ENCODE measurements at places on chromosomes 3 and 15. TPM values are rescaled to one million over a fixed set of nuclear protein-coding genes. Genes with fewer than 3 reads are reported as not detected.

Gene ADAMTS9
- 106 TPM for total RNA-seq

Gene ACP3
- 0.52 TPM for total RNA-seq

Gene CHRFAM7A
- total RNA-seq, result 2.1 TPM

Gene TIMP4
- 4.7 TPM for total RNA-seq

Gene CLDN18
- total RNA-seq, result under 0.01 TPM

Gene TGM4
- not detected for total RNA-seq

Gene CYP1A2
- total RNA-seq, result not detected

Gene LSAMP
- total RNA-seq, result 3.7 TPM

Gene CRYGS
- 1.0 TPM for total RNA-seq

Gene CPOX
- total RNA-seq, result 13.6 TPM

Gene LACTB
- 5.2 TPM for total RNA-seq

Gene ECE2
- total RNA-seq, result not detected

Gene RTP3
- total RNA-seq, result under 0.01 TPM

Gene GPR62
- 0.52 TPM for total RNA-seq

Gene ZNF80
- total RNA-seq, result not detected

Gene CCR8
- total RNA-seq, result not detected

Gene ADAMTS7
- total RNA-seq, result 7.3 TPM

Gene SH2D7
- not detected for total RNA-seq

Gene PATL2
- 2.6 TPM for total RNA-seq

Gene ATP8B4
- total RNA-seq, result 15.1 TPM

Gene EDEM1
- total RNA-seq, result 5.7 TPM

Gene TNK2
- 9.9 TPM for total RNA-seq

Gene RBMS3
- total RNA-seq, result 79.9 TPM

Gene GPR160
- total RNA-seq, result 2.6 TPM

Gene FETUB
- not detected for total RNA-seq

Gene CPLX3
- not detected for total RNA-seq

Gene DOCK3
- total RNA-seq, result 0.52 TPM

Gene IGSF10
- total RNA-seq, result 18.3 TPM

Gene KLHL24
- 178 TPM for total RNA-seq

Gene FGF7
- 7.3 TPM for total RNA-seq

Gene SNTN
- total RNA-seq, result not detected

Gene C2CD4A
- total RNA-seq, result not detected

Gene GP5
- total RNA-seq, result under 0.01 TPM

Gene HEMK1
- total RNA-seq, result 7.8 TPM

Gene SOX14
- not detected for total RNA-seq

Measured in skeletal muscle tissue (tissue), 5 donors.